Bone marrow (tissue), 2 donors: ENCODE measurements at places on chromosomes 11 and 22.

DNA sequence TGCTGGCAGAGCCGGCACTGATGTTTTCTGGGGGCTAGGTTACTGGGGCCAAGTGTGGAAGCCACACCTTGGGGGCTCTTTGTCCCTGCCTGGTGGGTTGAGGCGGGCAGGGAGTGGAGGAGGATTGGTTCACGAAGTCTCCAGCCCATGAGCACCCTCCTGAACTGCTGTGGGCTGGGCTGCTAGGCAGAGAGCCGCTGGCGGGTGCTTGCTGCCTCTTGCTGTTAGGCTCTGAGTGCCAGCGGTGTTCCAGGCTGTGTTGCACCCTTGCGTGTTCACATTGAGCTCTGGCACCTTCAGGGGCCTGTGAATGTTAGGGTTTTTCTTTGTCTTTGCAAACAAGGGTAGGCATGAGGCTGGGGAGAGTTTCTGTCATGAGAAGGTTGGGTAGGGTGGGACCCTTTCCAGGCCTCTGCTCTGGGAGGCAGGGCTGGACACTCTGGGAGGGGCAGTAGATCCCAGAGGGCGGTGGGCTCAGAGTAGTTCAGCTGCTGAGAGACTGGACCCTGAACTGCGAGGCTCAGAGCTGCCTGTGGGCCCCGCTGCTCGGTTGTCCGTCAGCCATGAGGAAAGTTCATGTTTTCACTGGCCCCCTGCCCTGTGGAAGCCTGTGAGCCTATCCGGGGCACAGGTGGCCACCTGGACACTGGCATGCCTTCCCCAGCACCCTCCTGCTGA lies 24.0 kb upstream of the TMEM191C start:
- no peak for DNase-seq

GRCh38 chr11:11072067-11072466 lies 214.2 kb upstream of the ZBED5 start:
- DNase-seq = no peak

DNA sequence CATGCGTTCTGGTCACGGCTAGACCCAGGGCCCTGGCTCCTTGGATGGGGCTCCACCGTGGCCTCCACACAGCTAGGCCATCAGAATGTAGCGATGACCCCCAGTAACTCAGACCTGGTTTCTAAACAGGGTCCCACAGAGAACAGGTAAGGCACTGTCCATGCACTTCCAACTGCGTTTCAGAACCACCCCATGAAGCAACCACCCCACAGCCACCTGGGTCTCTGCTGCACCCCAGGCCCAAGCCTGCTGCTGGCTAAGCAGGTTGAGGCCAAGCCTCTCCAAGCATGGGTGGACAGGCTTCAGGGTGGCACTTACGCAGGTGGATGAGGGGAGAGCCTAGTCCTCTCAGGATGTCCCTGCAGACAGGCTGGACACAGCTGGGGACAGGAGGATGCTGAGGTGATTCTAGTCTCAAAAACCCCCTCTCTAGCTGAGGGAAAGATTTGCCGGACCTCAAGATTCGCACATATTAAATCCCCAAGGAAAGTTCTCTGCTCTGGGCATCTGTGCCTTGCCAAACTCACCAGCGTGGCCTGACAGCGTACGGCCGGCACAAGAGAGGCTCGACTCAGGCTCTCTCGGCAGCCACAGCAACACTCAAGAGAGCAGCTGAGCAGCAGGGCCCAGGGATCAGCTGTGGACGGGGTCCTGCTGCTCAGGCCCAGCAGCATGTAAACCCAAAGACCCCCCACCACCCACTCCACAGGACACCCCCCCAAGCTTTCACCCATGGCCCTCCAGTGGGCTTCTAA lies 141.6 kb downstream of the CRYBB2 start:
- no peak for DNase-seq

DNA sequence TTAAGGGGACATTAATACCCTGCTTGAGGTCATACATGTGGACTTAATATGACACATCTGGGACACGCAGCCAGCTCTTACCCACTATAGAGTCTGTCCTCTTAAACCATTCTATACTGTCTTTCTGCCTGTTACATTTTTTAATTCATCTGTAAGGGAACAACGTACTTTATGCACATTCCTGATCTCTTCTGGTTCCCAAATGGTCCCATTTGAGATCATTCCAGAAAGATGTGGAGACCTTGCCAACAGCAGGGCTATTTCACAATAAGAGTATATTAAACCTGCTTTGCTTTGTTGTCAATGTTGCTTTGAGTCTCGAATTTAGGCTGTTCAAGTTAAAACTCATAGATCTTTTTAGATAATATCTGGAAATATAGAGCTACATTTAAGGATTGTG lies 332.2 kb upstream of the RAG2 start:
- no peak for DNase-seq

DNA sequence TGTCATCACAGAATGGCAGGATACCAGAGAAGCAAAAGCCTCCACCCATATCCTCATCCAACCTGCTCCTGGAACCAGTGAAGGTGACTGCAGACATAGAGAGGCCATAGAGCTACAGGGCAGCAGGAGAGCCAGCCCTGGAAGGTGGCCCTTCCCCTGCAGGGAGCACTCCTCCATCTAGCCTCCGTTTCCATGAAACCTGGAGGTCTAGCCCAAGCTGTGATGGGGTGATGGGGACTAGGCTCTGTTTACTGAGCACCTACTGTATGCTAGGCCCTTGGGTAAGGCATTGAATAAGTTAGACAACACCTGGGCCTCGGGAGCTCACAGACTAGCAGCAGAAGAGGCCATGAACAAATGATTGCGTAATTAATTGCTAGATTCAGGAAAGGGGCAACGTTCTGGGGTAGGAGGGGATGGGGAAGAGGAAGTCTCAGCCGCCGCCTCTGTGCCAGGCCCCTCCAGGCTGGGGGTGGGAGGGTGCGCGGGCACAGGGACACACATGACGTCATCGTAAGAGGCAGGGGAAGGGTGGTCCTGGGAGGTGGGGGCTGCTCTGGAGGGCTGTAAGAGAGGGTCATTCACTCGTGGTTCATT lies 784 bp upstream of the SYNGR1 start:
- no peak for DNase-seq

DNA sequence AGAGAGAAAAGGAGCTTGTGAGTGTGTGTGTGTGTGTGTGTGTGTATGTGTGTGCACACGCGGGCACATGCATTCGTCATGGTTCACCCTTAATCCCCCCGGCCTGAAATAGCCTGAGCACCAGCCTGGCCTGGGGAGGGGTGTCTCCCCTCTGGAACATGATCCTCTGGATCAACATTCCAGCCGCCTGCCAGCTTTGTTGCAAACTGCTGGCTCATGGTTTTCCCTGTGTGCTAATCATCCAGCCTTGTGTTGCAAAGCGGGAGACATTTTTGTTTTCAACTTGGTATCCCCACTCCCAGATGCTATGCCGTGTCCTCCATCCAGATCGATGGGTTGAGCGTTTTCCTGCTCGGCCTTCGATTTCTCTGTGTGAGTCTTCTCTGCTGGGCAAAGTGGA lies 94.3 kb downstream of the FEZ1 start:
- DNase-seq = no peak

DNA sequence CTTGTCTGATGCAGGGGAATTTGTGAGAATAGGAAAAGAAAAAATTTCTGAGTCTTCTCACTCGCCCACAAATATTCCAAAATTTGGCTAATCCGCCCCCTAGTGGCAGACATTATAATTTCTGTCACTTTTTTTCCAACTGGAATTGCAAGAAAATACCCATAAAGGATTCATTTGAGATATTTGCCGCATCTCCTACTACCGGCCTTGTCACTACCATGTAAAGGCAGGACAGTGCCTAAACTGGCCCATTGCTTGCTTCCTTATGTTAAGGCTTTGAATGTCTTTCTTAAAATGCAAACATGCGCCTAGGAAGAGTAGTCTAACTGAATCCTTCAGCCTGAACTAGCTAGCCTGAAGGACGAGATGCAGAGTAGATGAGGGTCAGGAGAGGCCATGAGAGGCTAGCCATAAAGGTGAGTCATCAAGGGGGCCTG lies 9.3 kb upstream of the CEP295 start:
- DNase-seq = no peak

- no peak for DNase-seq
These were observed 826 bp upstream of the PTPRJ start for GRCh38 chr11:47979378-47980087.

GRCh38 chr22:44014241-44014640 lies 9.9 kb upstream of the PARVB start:
- DNase-seq = no peak

DNA sequence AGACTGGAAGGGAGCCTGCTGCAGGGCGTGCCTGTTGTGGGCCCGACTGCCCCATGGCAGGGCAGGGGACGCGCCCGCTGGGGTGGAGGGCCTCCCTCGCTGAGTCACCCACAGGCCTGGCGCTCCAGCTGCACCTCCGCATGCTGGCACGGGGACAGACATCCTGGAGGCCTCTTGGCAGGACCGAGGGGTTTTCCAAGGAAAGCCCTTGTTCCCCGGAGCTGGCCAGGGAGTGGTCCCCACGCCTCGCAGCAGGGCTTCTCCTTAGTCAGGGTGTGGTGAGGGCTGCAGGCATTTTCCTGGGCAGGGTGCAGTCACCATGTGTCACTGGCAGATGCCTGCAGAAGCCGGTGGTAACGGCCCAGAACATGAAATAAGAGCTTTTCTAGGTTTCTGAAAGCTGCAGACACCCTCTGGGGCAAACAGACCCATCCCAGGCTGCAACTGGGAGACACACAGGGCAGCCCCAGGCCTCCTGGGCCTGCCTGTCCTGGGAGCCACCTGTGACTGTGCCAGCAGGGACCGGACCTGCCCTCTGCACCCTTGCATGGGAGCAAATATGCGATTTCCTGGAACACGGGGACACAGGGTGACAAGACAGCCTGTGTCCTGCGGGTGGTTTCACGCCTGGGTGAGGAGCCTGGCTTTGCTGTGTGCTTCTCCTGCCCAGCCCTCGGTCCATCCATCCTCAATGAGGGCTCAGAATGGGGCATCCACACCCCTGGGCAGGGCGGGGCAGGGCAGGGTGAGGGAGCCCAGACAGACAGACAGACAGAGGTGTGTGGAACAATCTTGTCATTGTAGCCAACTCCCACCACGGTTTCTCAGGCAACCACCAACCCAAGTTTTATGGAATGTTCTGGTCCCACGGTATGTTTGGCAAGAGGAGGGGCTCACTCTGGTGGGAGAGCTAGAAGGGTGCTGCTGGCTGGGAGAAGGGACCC lies 43.2 kb upstream of the FADD start:
- no peak for DNase-seq

DNA sequence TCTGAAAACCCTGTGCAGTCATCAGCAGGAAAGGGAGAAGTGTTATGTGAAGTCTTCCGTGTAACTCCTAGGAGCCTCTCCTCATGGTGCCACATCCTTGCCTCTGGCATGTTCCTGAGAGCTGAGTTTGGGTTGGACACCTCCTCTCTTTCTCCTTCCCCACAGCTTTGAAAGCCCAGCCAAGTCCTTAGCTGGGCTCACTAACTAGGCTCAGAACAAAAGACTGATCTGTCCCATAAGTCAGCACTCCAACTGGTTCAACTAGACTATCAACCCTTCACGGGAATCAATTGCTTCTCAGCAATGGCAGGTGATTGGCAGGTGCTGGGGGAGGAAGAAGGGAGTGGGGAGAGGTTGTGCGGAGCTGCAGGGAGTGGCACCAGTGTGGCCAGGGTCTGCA lies 509.9 kb upstream of the B3GAT1 start:
- DNase-seq = no peak

DNA sequence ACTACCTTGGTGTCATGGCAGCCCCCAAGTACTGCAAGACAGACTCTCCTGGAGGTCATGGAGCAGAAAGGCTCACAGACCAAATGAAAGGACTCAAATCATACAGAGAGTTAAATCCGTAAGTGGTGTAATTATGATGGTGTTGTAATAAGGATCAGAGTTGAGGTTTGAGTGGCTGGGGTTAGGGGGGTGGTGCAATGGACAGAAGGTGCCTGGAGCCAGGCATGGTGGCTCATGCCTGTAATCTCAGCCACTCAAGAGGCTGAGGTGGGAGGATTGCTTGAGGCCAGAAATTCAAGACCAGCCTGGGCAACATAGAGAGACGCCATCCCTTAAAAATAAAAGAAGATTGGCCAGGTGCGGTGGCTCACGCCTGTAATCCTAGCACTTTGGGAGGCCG lies 18.7 kb downstream of the ART5 start:
- no peak for DNase-seq

DNA sequence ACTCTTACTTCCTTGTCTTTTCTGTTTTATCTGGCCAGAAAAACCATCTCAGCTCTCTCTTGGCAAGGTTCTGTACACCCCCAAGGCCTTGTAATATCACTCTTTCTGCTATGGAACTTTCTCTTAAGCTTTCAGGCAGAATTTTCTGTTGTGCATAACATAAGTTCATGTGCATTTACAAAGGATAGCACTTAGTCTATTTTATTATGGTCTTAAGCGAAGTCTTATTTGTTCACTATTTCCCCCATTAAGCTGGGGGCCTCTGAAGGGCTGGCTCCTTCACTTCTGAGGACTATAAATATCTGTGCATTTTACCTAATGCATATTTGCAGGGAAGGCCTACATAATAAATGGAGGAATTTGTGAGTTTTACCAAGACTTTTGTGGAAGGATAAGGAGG lies 1393.4 kb downstream of the FAM181B start:
- DNase-seq = no peak

DNA sequence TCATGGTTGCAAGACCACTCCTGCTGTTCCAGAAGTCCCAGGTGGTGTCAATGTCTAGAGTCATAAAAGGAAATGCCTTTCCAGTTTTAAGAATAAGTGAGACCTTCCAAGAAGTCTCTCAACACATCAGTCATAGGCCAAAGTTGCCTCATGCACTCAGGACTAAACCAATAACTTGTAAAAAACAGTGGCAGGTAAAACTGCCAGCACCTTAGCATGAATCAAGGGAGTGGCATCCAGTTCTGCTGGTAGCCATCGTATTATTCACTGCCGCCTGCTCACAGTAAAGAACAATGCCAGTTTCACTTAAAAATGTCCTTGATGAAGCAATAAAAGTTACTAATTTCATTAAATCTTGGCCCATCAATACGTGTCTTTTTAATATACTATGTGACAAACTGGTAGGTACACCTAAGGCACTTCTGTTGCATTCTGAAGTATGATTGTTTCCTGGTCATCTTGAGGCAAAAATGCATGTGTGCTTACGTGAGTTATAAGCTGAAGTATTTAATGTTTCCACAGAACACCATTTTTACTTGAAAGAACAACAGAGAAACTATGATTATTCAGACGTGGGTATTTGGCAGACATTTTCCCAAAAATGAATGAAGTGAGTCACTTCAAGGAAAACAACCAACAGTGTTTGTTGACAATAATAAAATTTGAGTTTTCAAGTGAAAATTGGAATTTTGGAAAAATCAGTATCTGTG lies 125.2 kb upstream of the SNX19 start:
- DNase-seq = no peak

GRCh38 chr22:46000081-46001027 lies 23.4 kb upstream of the WNT7B start:
- DNase-seq = no peak

DNA sequence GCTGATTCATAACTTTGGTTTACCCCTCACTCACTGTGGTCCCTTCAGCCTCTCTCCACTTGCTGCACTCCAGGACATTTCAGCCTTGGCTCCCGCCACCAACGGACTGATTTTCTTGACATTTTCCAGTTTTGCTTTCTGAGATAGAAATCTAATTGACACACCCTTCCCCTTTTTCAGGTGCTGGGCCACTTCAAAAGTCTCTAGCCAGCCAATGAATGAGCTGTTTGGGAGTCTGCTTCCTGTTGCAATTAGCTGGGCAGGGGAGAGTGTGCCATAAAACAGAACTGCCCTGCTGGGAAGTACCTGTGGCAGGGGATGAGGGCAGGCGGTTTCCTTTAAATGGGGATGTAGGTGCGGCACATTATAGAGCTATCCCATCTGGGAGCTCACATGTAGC lies 21.1 kb upstream of the PLET1 start:
- DNase-seq = no peak

GRCh38 chr11:125370561-125371389 lies 125.3 kb downstream of the FEZ1 start:
- no peak for DNase-seq
